ENCODE measurements at places on chromosomes 3 and 15. TPM values are rescaled to one million over a fixed set of nuclear protein-coding genes. Genes with fewer than 3 reads are reported as not detected.
A peak's percentile ranks its signal among the peaks of the same experiment; 100 is the strongest.

EPM2AIP1 gene
- 13.4 TPM for total RNA-seq

SAMD7 gene
- not detected for total RNA-seq

GRK7 gene
- total RNA-seq = not detected

LINGO1 gene
- not detected for total RNA-seq

DNA sequence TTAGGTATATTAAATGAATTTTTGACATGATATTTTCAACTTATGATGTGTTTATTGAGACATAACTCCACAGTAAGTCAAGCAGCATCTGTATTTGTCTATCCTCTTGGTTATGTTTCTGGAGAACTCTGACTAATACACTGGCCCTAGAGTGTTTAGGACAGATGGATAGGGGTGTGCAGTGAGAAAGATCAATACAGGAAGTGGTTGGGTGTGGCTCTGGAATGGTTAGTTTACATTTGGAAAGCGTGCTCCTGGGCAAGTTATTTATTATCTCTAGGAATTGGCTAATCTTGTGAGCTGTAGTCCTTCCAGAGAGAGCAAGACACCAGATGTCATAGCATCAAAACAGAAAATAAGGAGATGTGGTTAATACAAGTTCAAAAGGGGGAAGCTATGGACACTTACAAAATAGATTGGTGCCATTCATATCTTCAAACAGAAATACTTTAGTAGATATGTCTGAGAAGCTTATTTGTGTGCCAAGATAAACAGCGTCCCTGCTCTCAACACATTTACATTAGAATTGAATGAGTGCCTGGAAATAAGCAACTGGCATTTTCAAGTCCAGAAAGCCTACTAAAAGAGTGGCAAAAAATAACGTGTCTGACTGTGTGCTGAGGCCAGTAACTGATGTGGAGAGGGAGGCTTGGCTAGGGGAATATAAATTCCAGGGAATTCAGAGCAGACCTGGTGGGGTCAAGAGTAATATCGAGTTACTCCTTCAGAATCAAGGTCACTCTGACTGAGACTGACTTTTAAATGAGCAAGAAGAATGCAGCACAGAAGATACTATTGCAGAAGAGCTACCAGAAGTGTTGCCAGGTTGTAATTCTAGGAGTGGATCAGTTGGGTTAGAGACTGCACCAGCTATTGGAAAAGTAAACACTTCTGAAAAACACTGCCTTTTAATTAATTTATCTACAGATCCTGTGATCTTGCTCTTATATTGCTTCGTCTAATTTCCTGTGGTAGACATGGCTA lies 33.4 kb upstream of the PLAAT1 start:
- no peak for DNase-seq

GRCh38 chr15:70091726-70092463 lies 5.8 kb downstream of the TLE3 start:
- DNase-seq = no peak

DNA sequence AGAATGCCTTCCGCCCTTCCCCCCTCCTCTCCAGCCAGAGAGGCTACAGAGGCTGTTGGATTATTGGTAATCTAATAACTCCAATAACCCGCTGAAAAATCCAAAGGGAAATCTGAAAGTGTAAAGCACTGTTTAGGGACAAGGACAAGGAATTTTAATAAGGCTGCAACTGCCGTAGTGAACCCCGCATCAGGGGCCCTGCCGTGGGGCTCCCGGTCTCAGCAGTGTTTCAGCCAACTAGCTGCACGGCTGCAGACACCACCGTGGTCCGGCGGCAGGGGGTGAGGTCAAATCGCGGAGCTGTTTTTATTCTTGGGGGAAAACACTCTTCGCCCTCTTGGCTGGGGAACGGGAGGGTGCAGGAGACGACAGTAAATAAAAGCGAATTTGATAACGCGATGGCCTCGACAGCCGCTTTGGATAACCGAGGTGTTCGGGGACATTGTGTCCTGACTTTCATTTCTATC lies 6.1 kb downstream of the BCL6 start:
- DNase-seq = no peak

HES1 gene
- total RNA-seq = 8.3 TPM

DNA sequence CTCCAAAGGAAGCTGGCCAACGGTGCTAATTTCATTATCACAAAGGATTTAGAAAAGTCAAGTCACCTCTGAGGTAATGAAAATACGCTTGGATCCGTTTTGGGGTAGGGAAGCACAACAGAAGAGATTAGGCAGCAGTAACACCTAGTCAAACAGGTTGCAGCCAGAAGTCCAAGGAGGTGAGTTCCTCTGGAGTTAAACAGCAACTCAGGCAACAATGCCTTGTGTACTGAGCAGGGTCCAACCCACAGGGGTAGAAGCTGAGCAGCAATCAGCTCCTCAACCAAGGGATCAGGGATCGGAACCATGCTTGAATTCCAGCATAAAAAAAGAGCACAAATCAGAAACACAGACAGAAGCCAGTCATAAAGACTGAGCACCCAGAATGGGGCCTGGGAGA lies 88.1 kb upstream of the SPRED1 start:
- DNase-seq = no peak

DNA sequence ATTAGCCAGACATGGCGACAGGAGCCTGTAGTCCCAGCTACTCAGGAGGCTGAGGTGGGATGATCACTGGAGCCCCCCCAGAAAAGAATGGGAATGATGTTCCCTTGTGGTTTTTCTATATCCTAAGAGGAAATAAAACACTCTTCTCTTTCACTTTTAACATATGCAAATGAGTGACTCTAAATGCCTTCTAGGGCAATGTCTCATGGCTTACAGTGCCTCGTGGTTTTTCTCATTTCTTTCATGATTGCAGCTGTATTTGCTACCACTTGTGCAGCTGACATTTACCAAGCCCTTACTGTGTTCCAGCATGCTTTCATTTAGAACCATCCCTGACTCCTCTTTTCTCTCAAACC lies 26.4 kb downstream of the STOML1 start:
- DNase-seq = peak; percentile 70

GRCh38 chr3:52313774-52314188 lies 2.3 kb upstream of the DNAH1 start:
- peak; percentile 47 for DNase-seq

HYAL1 gene
- 0.36 TPM for total RNA-seq

GRCh38 chr15:90481023-90481422 lies 48.7 kb upstream of the CRTC3 start:
- no peak for DNase-seq

DNA sequence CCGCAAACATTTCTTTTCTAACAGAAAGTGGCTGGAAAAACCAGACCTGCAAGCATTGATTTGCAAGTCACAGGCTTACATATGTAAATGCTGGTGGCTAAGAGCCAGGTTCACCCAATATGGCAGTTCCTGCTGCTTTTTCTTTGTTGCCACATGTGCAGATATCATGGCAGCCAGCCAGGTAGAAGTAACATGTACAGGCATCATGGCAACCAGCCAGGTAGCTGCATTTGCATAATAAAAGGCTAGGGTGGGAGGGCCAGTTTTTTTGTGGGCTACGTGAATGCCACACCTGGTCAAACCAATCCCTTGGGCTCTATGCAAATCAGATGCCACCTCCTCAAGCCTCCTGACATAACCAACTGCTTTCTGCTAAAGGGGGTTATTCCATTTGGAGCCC lies 2.8 kb upstream of the SMCO1 start:
- no peak for DNase-seq

DNA sequence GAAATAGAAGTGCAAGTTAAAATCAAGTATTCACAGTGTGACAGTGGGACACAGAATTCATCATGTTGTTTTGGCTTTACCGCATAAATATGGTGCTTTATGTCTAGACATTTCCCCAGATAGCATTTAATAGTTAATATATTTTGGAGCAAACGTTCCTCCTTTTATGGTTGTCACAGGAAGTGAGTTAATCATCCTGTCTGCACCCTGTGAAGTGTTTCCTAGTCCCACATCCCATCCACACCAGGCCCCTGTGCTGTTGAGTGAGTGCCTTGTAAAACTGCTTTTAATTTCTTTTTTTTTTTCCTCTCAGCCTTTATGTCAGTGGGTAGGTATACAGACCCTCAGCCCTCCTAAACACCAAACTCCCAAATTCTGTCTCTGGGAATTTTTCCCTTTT lies 393.7 kb downstream of the FEZF2 start:
- DNase-seq = no peak

DNA sequence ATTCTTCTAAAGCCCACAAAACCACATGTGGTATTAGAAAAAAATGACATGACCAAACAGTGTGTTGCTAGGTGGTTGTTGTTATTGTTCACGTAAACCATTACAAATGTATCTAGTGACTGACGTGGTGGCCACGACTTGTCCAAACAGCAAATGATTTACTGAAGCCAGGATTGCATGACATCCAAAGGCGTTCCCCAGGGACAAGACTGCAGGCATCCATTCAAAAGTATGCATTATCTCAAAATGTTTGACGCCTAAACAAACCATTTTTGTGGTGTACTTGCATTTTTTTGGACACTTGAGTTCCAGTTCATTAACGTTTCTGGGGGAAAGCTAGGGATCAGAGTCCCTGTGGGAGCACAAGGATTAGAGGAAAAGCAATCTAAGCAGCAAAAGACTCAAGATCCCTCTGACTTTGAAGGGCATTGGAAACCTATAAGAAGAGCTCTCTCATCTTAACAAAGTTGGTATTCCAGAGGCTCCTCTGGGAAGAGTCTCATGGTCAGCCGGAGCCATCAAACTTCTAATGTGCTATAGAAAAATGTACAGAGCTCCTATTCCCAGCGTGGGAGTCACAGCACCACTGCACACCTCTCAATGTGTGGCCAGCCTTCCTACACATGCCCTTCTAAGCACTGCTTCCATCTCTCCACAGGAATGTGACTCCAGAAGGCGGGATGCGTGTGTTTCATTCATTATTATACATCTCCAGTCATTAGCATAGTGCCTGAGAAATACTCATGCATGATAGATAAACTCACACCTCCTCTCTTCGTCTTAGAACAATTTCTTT lies 62.9 kb downstream of the FBN1 start:
- DNase-seq = peak; percentile 83

GOLGA6L2 gene
- total RNA-seq = not detected

DNA sequence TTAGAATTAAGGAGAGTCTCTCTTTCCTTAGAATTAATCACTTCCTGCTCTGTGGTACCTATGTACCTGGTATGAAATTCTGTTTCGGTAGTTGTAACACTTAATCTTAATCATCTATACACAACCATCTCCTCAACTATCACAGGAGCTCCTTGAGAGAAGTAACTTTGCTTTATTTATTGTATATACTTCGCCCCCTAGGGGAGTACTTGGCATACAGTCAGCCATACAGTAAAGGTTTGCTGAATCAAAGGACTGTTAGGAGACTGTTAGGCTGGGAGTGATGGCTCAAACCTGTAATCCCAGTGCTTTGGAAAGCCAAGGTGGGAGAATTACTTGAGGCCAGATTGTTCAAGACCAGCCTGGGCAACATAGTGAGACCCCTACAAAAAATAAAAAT lies 44.7 kb downstream of the RORA start:
- no peak for DNase-seq

HRG gene
- total RNA-seq = not detected

DNA sequence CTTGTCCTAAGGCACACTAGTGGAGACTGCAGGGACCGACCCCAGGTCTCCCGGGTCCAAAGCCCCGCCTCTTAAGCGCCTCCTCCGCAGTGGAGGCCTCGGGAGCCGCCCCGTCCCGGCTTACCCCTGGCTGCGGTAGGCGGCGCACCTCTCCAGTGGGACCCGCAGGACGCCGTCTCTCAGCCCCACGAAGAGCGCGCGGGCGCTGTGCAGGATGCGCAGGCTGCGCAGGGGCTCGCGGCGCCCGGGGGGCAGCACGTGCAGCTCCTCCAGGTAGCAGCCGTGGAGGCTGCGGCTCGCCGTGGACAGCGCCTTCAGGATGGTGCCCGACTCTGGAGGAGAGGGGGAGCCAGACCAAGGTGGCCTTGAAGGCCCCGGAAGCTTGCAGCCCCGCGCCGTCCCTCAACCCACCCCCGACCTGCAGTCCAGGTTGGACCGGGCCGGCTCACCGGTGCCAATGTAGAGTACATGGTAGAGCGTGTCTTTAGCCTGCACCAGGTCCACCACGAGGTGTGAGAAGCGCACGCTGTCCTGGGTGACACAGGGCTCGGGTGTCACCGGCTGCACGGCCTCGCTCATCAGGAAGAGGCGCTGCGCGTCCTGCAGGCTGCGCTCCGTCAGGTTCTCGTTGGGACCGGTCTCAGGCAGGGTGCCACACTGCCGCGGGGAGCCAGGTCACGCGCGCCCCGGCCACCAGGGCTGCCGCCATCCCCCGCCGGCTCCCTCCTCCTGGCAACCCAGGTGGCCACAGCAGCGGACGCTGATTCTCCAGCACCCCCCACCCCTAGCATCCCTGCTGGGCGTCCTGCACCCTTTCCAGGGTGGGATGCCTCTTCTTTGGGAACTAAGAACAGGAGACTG lies 105.5 kb downstream of the SEMA5B start:
- no peak for DNase-seq

RPSA gene
- 1,415 TPM for total RNA-seq

DNA sequence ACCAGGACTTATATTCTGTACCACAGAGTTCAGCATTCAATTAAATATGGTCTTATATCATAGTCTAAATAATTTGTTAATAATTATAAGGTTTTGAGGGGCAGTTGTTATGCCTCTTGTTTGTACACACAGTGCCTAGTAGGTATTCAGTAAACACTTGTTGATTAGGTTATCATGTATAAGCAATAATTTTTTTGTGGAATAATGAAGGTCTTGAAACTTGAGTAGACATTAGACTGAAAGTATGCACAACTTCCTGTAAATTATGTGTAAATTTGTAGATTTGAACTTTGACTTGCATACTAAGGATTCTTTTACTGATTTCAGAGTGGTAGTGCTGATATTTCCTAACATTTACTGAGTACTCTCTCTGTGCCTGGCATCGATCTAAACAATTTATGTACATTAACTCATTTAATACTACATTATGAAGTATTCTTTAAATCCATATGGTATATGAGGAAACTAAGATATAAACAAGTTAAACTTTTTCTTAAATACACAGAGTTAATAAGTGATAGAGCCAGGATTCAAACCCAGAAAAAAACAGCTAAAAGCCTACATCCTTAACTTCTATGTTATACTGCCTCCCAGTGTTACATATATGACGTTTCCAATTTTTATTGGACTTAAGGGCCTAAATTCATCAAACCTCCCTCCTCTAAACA lies 65.1 kb downstream of the GLCE start:
- DNase-seq = peak; percentile 67
